ENCODE measurements at places on chromosomes 6 and 20.
A peak's percentile ranks its signal among the peaks of the same experiment; 100 is the strongest.

GRCh38 chr6:157649311-157650260 lies 173.5 kb upstream of the SNX9 start:
- DNase-seq, result no peak

DNA sequence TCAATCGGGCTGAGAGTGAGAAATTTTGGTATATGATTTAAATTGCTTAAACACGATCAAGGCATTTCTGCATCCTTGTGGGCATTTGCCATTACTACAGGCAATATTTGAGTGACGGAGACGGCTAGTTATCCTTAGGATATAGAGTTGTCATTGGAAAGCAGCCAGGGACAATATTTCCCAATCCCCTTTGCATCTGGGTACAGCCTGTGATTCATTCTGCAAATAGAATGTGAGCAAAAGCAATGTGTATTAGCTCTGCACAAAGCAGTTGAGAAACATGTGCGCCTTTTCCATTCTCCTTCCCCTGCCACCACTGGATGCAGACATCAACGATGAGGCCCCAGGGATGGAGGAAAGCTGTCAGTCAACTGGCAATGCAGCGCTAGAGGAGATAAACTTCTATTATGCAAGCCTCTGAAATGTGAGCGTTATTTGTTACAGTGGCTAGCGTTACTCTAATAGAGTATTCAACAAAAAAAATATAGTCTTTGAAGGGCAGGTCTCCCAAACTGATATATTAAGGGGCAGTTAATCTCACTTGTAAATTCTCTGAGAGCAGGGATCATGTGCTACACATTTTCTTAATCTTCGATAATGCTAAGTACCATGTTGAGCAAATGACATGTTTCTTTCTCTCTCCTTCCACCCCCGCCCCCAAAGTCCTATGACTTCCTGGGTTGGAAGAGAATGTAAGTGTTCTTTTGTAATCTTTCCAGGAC lies 37.1 kb upstream of the NCOA3 start:
- no peak for DNase-seq

DNA sequence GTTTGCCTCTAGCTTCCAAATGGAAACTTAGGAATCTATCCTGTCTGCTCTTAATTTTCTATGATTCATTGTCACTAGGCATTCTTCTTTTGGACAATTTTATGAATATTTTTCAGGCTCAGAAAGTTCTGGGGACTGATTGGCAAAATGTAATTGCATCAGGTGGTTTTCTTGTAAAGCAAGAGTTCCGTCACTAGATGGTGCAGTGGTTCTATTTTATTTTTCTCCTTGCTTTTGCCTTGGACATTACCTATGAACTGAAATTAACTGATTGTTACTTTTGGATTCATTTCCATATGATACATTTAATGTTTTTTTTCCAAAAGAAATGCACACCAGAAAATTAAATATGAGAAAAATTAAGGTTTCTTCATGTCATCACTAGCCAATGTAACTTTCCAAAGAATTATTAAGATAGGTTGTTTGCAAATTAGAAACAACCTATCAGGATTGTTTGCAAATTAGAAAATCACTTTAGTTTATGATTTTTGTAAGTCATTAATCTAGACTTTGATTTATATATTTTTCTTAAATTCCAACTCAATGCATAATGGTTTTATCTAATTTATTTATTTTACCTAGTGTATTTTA lies 48.0 kb downstream of the TMEM170B start:
- no peak for DNase-seq

- no peak for DNase-seq
These were observed 109.6 kb downstream of the MTHFD1L start for GRCh38 chr6:150975136-150975535.

GRCh38 chr6:131042664-131043063 lies 20.4 kb downstream of the EPB41L2 start:
- no peak for DNase-seq

DNA sequence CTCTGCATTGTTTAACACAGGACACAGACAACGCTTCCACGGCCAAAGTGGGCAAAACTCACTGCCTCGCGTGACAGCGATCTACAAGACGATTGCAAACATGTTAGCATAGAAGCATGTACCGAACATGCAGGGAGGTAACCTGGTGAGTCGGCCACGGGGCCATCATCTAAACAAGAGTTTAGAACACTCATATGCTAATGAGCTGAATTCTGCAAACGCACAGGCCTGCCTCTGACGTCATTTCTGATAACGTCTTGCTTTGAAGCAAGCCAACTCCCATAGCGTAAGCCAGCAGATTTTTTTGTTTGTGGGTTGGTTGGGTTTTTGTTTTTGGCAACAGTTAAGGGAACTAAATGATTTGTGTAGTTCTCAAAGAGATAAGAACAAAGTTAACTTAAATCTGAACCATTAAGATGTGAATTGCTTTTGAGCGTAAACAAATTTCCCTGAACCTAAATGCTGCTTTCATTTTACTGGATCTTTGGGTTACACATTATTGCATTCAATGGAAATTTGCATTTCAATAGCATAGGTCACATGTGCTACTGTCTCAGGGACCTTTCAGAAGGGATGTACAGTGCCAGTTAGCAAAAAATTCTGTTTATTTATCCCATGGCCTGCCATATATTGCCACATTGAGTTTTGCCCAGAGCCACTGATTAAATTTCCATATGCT lies 184.5 kb upstream of the PDE10A start:
- no peak for DNase-seq

DNA sequence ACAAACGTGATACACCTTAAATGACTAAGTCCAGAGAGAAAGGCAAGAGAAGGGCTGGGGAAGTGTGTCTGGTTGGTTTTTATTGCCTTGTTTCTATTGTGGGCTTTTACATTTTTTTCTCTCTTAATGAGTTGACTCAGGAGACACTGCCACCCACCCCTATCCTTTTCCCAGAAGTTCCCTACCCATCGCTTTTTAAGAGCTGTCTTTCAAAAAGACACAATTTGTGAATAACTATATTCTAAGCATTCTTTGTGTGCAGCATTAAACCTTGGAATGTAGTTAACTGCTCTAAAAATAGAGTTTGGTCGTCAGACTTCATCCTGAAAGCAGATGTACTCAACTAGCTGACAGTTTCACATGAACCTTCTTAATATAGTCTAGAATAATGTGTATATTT lies 174.9 kb downstream of the ISM1 start:
- DNase-seq, result no peak

- no peak for DNase-seq
These were observed 55.0 kb upstream of the EXOC2 start for GRCh38 chr6:747921-748320.

- DNase-seq, result no peak
These were observed at the start of gene HCRTR2 for GRCh38 chr6:55174211-55175026. Gene HCRTR2 (plus strand): TSS chr6:55174515. CDS start chr6:55174588, 73 bp downstream.

- DNase-seq, result peak; percentile 64
These were observed 1.4 kb downstream of the GFOD1 start for GRCh38 chr6:13485923-13486562.

DNA sequence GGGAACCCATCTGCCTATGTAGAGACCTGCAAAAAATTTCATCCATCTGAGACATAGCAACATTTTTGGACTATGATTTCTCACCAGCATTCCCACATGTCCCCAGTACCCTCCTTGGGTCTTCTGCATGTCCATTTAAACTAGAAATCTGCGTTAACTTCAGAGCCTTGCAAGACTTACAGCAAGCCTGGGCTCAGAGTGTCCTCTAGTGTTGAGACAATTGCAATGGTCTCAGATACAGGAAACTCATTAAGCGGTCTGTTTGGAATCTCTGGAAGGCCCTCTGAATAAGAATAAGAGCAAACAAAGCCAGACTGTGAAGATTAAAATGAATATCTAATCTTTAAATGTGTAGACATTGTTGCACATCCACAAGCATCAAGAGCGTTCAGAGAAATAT lies 20.5 kb upstream of the PI3 start:
- DNase-seq, result no peak

DNA sequence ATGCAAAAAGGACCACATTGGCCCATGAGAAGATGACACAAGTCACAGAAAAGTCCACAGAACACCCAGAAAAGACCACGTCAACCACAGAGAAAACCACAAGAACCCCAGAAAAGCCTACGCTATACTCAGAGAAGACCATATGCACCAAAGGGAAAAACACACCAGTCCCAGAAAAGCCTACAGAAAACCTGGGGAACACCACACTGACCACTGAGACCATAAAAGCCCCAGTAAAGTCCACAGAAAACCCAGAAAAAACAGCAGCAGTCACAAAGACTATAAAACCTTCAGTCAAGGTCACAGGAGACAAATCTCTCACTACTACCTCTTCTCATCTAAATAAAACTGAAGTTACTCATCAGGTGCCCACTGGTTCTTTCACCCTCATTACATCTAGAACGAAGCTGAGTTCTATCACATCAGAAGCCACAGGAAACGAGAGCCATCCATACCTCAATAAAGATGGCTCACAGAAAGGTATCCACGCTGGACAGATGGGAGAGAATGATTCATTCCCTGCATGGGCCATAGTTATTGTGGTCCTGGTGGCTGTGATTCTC lies 11.2 kb downstream of the MUCL3 start:
- no peak for DNase-seq

DNA sequence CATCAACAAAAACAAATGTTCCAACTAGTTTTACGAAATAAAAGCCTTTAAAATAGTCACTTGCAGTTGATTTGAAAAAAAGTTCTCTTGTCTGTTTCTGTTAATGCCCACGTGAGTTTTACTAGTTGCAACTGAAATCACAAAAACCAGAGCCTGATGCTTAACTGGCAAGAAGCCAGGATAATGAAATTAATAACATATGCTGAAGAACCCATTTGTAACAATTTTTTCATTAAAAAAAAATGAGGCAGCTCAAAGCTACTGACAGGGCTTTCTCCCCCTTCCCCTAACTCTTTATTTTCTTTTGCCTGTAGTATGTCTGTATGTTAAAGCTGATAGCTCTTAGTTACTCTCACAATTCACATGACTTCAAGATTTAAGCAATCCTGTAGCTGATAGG lies 132.7 kb upstream of the EYA4 start:
- DNase-seq, result no peak

GRCh38 chr6:14547284-14547998 lies 429.9 kb downstream of the CD83 start:
- no peak for DNase-seq

DNA sequence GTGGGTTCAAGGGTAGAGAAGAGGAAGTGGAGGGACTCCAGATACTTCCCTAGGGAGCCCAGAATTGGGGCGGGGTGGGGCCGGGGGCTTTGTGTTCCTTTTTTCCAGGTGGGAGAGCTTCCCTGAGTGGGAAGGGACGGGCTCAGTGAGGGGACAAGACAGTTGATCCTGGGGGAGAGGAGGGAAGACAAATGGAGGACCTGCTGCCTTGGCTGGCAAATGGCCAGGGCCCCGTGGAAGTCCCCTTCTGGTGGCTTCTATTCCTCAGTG lies 2.6 kb downstream of the CTSZ start:
- peak; percentile 62 for DNase-seq

- DNase-seq, result no peak
These were observed 239.2 kb downstream of the GMPR start for GRCh38 chr6:16477367-16478149.

- no peak for DNase-seq
These were observed 343.8 kb downstream of the SYNE1 start for GRCh38 chr6:152293404-152293803.

DNA sequence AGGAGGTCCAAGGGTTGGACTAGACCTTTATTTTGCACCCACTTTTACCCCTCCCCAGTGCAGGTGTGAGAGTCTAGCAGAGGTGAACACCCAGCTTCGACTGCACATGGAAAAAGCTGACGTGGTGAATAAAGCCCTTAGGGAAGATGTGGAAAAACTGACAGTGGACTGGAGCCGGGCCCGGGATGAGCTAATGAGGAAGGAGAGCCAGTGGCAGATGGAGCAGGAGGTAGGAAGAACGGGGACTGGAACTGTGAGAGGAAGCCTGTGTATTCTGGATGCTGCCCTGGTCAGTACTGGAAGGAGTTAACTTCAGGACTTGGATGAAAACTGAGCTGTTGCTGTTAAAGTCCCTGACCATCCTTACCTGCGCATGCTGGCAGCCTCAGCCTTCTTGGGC lies 10.6 kb downstream of the CEP250 start:
- DNase-seq, result no peak

DNA sequence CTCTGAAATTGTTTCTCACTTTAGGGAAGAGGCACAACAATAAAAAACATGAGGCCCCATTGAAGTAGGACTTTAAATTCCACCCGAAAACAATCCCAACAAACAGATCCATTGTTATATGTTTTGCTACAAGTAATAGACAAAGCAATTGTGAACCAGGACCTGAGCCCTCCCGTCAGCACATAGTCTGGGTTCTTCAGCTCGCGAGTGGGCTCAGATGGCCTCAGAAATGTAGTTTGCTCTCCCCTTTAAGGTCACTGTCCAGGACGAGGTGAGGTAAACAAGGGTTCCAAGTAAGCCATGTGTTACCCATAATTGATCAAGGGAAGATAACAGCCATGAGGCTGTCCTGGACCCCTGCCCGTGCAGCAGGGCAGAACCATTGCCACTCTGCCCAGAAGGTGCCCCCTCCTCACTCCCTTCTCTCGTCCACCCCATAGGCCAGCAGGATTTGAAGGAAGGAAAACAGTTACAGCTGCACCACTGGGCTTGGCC lies 160.1 kb upstream of the QKI start:
- no peak for DNase-seq

DNA sequence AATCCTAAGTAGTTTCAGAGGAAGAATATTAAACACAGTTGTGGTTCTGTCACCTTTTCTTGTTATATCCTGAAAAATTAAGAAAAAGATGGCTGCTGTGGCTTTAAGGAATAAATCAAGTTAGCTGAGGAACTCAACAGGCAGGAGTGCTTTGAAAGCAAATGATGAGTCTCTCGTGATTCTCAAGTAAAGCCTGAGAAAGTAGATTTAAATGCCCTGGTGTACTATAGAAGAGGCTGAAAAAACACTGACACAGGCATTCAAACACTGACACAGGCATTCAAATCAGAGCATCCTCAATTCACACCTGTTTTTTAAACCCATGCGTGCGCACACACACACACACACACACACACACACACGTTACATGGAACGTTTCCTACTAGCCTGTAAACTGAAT lies 218.6 kb downstream of the OGFRL1 start:
- no peak for DNase-seq

GRCh38 chr6:127092466-127092865 lies 26.0 kb upstream of the RSPO3 start:
- no peak for DNase-seq

GRCh38 chr6:40671001-40671693 lies 84.0 kb upstream of the LRFN2 start:
- DNase-seq, result no peak

DNA sequence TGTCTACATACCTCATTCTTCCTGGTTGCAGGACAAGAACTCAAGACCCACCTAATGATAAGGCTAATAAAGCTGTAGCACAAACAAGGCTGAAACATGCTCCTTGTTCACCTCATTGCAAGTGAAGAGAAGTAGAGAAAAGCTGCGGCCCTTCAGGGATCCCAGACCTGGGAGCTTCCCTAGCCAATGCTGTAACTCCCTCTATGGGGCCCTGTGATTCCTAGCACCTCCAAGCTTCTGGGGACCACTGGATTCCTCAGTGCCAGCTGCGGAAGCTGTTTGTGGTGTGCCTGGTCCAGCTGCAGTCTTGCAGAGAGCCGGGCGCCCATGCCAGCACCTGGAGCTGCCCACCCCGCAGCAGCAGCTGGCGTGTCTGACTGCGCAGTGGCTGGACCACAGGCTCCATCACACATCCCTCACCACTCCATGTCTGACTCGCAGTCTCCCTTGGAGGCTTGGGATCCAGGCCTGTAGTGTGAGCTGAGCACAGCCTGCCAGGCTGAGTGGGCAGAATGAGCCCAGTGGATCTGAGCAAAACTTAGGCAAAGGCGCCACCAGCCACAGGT lies 737.2 kb upstream of the GJE1 start:
- no peak for DNase-seq

All from activated T-cell treated with anti-CD3 and anti-CD28 coated beads, Interleukin-2, amount 50 U/mL, for 24 hours (primary cell).